ENCODE measurements at places on chromosomes 5 and 9.

- no peak for DNase-seq
These were observed 39.5 kb downstream of the PDE8B start for GRCh38 chr5:77250021-77250420.

GRCh38 chr5:177496727-177497291 is 595 bp downstream of the PDLIM7 start:
- peak; percentile 66 for DNase-seq

DNA sequence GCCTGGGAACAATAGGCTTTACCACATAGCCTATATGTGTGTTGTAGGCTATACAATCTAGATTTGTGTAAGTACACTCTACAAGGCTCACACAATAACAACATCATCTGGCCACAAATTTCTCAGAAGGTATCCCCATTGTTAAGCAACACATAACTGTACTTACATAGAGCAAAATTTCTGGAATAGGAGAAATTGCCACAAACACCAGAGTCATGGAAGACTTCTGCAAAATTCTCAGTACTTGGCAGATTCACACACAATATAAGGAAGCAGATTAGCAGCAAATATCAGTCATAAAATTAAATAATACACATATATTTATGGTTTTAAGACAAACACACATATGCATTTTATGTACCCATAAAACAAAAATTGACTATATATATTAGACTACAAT is 16.4 kb downstream of the GNAQ start:
- DNase-seq, result no peak

DNA sequence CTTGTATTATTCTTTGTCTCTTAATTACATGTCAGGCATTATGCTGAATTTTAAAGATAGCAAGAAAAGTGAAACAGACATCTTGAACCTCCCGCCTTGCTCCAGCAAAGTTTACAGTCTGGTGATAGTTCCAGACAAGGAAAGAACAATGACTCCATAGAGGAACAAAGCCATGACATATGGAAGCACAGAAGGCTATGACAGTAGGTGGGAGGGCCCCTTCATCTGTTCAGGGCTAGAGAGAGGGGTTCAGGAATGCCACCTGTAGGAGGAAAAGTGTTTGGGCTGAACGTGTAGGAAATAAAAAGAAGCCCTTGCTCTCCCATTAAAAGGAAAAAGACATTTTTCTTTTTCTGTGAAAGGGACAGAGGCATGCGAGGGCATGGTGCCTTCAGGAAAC is 315.6 kb downstream of the TRIM32 start:
- DNase-seq, result no peak

DNA sequence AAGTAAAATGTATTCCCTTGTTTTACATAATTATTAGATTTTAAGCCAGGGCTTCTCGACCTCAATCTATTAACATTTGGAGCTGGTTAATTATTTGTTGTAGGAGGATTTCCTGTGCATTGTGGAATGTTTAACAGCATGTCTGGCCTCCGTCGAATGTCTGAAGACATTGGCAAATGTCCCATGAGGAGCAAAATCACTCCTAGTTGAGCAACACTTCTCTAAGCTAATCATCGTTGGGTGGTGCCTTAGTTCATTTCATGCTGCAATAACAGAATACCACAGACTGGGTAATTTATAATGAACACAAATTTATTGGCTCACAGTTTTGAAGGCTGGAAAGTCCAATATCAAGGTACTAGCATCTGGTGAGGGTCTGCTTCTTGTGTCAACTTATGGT is 13.4 kb upstream of the VPS13A start:
- no peak for DNase-seq

- DNase-seq, result no peak
These were observed 92.2 kb upstream of the MAMDC2 start for GRCh38 chr9:69951411-69951810.

GRCh38 chr5:59446356-59446755 is 447.2 kb downstream of the PDE4D start:
- DNase-seq, result no peak

- no peak for DNase-seq
These were observed 372.1 kb downstream of the TLE1 start for GRCh38 chr9:81317223-81317622.

GRCh38 chr5:169567079-169567478 is 16.5 kb upstream of the SPDL1 start:
- DNase-seq, result no peak

DNA sequence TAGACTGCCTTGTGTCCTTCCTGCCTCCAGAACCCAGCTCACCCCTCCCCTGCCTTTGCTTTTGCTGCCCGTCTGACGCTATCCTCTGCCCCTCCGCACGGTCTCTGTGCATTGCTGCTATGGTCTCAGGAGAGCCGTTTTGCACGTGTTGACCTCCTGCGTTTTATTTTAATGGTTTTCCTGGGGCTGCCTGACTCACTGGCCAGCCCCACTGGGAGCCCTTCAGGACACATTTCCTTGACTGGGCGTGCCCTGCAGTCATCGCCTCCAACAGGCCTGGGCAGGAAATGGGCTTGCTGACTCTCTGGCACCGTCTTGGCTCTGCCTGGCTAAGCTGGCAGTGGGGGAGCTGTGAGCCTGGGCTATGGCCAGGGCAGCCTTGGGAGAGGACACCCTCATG is 17.9 kb upstream of the ASS1 start:
- DNase-seq, result no peak

DNA sequence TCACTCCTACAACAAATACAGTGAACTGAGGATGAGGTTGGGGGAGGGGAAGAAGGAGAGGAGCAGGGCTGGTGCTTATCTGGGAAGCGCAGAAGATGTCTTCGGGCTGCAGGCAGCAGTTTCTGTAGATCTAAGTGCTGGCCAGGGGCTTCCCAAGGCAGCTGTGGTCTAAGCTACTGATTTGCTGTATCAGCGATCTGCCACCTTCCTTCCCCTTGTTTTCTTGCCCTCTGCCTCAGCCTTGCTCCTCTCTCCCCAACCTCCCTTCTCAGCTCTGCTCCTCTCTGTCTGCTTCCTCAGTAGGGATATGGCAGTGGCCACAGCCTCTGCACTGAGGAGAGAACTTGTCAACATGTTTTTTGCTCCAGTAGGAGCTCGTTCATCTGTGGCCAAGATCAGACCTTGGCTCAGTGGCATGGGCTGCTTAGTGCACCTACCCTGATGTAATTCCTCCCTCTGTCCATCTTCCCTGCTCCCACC is 42.8 kb upstream of the IL6ST start:
- no peak for DNase-seq

- no peak for DNase-seq
These were observed 68.7 kb downstream of the RAPGEF1 start for GRCh38 chr9:131671133-131671520.

DNA sequence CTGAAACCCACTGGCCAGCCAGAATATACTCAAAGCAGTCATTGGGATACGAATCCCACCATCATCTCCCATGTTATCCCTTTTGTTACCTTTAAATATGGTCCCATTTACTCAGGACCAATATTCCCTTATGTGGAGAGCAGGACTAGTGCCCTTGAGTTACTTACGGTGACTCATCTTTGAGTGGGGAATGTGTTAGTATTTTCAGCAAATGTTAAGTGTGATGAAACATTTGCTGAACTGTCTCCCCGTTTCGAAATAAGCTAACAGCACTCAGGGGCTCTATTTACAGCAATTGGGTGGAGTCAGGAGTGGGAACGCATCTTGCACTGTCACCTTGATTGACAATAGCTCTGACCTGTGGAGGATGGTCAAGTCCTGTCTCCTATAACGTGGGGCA is 67.4 kb downstream of the CTSL start:
- DNase-seq, result no peak

DNA sequence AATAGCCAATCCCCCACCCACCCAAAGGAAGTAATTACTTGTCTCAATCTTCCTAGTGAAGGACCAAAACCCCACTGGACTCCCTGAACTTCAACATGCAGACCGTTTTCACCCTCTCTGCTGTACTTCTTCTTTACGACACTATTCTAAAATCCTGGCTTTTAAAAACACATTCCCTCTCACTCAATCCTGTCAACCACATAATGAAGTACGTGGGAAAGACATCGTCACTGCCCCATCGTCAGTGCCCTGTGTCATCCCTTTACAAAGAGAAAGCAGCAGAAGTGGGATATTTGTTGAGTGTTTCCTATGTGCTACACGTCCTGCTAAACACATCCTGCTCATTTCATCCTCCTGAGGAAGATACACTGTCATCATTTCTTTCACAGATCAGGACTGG is 54.2 kb downstream of the MAPKAP1 start:
- no peak for DNase-seq

GRCh38 chr9:133477992-133478850 is 678 bp downstream of the SLC2A6 start:
- DNase-seq, result peak; percentile 44

DNA sequence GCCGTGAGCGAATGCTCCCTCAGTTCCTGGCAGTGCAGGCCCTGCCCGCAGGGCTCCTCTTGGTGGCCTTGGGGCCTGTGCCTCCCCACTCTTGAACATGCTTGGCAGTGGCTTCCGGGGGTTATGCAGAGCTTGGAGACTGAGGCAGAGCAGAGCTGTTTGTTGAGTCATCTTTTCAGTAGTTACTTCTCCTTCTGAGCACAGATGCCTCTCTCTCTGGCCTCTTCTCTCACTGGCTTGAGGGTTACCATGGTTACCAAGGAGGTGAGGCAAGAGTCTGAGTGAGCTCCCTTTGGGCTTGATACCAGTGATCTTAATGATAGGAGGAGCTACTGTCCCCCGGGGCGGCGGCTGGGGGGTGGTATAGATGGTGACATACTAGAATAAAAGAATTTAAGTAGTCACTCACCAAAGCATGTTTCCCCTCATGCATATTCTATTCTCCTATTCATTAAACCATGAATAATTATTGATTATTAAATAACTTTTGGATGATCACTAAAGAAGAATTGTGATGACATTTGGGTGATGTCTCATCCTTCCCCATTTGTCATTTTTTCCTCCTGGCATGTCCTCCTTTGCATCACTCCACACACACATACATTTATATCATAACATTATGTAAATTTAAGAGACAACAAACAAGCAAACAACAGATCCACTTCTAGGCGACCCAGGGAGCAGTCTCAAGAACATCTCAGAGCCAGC is 111.1 kb downstream of the ARHGAP26 start:
- DNase-seq, result no peak

Measured in neural crest cell (in vitro differentiated cells).